ENCODE measurements at places on chromosomes 7 and 10.
A peak's percentile ranks its signal among the peaks of the same experiment; 100 is the strongest.

- DNase-seq: no peak
These were observed 380.7 kb downstream of the REEP3 start for GRCh38 chr10:63901881-63902280.

- DNase-seq: no peak
These were observed 158.8 kb downstream of the ANK3 start for GRCh38 chr10:60230892-60231291.

GRCh38 chr10:113126229-113127201 lies 176.5 kb downstream of the TCF7L2 start:
- no peak for DNase-seq

DNA sequence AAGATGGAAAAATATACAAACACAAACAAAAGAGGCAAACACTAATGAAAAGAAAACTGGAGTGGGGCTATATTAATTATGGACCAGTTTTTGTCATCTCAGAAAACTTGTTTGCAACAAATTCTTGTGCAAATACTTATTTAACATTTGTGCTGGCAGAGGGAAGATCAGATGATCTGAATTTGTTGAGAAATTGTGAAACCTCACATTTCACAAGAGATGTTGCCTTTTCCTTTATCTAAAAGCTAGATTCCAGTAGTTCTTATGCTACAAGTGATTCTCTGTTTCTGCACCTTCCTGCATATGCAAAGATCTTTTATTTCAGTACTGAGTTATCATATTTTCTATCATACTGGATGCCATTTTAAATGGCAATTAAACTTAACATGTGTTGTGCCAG lies 320.7 kb downstream of the SUGCT start:
- DNase-seq: no peak

GRCh38 chr7:35356495-35356894 lies 102.6 kb upstream of the TBX20 start:
- no peak for DNase-seq

GRCh38 chr10:103557455-103557854 lies 64.0 kb downstream of the NEURL1 start:
- no peak for DNase-seq

- DNase-seq: no peak
These were observed 22.2 kb downstream of the VOPP1 start for GRCh38 chr7:55550010-55550663.

GRCh38 chr7:130890176-130891020 lies 156.4 kb upstream of the KLF14 start:
- no peak for DNase-seq

GRCh38 chr7:90710466-90710850 lies 114.3 kb downstream of the CDK14 start:
- no peak for DNase-seq

- DNase-seq: no peak
These were observed 35.7 kb downstream of the SMNDC1 start for GRCh38 chr10:110268971-110269370.

DNA sequence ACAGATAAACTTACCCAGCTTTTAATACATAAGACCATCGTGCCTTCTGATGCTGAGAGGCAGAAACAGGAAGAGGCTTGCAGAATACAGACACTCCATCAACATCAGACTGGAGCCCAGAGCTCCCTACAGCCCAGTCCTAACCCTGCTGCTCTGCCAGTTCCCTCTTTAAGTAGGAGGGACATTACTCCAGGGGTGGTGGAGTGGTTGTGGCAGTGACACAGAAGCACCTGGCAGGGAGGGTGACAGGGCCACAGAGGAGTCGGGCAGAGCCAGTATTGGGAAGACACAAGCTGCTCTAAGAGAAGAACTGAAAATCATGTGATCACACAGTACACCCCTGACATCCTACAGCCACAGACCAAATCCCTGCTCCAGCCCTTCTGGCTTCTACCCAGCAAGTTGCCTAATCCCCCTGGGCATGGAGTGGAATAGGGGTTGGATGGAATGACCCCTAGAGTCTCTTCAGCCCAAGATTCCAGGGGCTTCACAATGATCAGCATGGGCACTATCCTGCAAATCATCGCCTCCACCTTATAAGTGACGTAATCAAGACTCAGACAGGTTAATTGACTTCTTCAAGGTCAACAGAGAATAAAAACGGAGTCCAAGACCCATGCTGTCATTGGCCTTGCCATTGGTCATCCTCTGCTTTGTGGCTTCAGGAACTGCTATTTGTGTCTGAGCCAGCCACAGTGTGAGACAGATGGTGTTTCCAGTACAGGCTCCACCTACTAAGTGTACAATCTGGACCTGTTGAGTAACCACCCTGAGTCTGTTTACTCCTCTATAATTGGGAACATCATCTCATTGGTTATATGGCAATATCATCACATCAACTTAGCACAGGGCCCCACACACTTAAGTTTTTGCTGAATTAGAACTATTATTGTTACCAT lies 61.1 kb upstream of the ZMIZ1 start:
- DNase-seq: no peak

GRCh38 chr10:121183236-121183635 lies 332.1 kb downstream of the WDR11 start:
- no peak for DNase-seq

- peak; percentile 41 for DNase-seq
These were observed 9.8 kb downstream of the DNAJB12 start for GRCh38 chr10:72344932-72345331.
